ENCODE measurements at places on chromosomes 12 and 14.

DNA sequence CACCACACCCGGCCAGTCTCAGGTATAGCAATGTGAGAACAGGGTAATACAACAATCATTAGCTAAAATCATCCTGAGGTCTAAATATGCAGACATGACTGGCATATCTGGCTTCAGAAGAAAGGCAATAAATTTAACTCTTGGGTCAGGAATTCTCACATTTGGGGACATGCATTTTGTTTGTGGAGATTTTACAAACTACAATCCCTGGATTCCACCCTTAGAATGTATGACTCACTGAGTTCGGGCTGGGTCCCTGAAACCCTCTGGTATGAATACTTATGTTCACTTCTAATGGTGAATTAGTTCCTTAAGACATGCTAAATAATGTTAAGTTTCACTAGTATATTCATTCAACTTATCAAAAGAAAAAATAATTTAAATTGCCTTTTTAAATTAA, 98.9 kb upstream of the HMGA2 start:
- DNase-seq, result no peak

DNA sequence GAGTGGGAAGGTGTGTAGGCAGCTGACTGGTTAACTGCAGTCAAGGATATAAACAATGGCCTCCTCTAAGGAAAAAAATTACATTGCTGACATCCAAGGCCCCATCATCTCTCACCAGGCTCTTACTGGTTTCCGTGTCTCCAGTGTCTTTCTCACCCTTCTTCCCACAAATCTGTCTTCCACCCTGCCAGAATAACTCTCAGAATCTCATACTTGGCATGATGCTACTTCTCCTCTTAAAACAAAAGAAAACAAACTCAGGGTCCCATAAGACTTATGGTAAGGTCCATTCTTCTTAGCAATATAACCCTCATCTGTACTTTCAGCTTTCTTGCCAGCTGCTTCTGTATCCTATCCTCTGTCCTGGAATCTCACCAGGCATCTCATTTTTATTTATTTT, 68.9 kb downstream of the SUSD6 start:
- no peak for DNase-seq

- DNase-seq, result no peak
These were observed 12.8 kb downstream of the PSMA6 start for GRCh38 chr14:35304812-35305462.

DNA sequence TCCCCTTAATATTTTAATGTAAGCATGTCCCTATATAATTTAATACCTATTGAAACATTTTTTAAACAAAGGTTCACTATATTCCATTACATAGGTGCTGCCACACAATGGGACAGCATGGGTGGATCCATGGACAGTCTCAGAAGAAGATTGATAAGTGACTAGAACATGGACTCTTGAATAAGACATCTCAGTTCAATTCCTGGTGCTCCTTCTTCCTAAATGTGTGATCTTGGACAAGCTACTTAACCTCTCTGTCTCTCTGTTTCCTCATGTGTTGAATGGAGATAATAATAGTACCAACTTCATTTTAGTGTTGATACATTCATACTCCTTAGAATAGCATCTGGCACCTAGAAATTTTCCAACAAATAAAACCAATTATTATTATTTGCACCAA, 1.1 kb upstream of the ART4 start:
- no peak for DNase-seq

Data from stimulated activated CD4-positive, alpha-beta T cell treated with anti-CD3 and anti-CD28 coated beads, Interleukin-4, amount 100 ng/mL, for 24 hours (primary cell).